ENCODE measurements at places on chromosomes 4 and X.
A peak's percentile ranks its signal among the peaks of the same experiment; 100 is the strongest.

- peak; percentile 79 for DNase-seq
These were observed 166.4 kb downstream of the DCLK2 start for GRCh38 chr4:150244600-150244999.

DNA sequence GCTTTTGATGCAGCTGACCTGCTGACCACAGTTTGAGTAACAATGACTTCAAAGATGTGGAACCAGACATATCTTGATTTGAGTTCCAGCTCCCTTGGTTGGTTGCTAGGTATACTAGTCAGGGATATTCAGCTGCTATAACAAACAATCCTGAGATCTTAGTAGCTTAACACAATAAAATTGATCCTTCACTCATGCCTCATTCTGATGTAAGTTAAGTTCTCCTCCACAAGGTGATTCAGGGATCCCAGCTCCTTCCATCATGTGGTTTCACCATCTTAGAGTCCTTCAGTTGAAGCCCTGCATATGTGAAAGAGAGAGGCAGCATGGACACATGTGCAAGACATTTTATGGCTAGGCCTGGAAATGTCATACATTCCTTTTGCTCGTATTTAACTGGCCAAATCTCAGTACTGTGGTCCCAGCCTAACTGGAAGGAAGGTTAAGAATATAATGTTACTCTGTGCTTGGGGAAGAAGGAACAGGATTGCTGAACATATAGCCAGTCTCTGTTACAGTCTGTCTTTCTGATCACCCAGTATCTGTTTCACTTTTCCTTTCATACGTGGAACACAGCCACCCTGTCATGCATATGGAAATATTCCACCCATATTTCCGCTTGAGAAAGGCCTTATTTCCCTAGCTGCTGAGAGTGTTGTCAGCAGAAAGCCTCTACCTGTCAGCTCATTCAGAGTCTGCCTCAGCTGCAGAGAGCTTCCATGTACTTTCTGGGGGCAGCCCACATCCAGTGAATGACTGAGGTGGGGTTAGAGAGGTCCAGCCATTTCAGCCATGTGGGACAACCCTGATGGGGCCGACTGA is 7.1 kb downstream of the SMIM9 start:
- DNase-seq: no peak

- no peak for DNase-seq
These were observed 28.1 kb downstream of the ZNF81 start for GRCh38 chrX:47864785-47865184.

DNA sequence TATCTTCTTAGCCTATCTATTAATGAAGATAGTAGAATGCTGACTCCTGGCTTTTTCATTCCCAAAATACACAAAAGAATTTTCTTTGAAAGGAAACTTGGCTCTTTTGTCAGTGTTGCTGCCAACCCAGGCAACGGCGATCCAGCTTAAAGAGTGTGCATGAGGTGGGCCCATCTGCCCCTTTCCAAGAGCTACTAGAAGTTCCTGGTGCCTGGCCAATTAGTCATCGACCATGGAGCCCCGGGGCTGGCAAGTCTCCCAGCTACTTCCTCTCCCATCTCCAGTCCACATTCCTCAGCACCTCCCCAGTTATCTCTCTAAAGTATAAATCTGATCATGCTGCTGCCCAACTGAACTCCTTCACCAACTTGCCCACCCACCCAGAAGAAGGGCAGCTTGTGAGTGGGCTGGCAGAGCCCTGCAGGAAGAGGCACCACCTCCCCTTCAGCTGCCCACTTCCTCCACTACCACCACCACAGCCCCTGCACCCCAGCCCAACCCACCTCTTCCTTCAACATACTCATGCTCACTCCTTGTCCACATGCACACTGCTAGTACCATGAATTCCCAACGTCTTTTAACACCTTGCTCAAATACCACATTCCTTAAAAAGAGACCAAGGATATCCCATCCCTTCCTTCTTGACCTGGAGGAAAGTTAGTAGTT is 158.2 kb upstream of the MAP3K15 start:
- DNase-seq: peak; percentile 51

GRCh38 chr4:153260553-153261300 is 56.5 kb downstream of the TRIM2 start:
- DNase-seq: no peak
